NK-92 treated with Interleukin-12 subunit alpha and Interleukin-12 subunit beta, amount 100 ng/mL, for 24 hours (cell line): ENCODE measurements at places on chromosomes 5 and 9.

GRCh38 chr5:127518319-127518621 lies 830 bp downstream of the PRRC1 start:
- DNase-seq = no peak

GRCh38 chr5:131256507-131256823 lies 7.4 kb upstream of the CDC42SE2 start:
- DNase-seq = no peak

DNA sequence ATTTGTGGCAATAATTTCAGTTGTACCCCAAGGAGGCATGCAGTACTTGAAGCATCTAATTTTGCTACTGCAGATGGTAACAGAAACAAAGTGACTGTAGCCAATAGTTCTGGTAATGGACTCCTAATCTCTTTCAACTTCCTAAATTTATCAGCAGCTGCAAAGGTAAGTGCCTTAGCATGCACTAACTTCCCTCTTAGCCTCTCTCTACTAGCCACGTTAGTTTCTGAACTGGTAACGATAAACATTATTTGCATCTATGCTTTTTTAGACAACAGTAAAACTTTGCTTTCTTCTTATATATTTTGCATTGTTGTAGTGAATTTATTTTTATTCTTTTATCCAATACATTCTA lies 6.2 kb upstream of the CKS2 start:
- DNase-seq = no peak

GRCh38 chr9:37859043-37859442 lies 44.9 kb downstream of the SLC25A51 start:
- no peak for DNase-seq

DNA sequence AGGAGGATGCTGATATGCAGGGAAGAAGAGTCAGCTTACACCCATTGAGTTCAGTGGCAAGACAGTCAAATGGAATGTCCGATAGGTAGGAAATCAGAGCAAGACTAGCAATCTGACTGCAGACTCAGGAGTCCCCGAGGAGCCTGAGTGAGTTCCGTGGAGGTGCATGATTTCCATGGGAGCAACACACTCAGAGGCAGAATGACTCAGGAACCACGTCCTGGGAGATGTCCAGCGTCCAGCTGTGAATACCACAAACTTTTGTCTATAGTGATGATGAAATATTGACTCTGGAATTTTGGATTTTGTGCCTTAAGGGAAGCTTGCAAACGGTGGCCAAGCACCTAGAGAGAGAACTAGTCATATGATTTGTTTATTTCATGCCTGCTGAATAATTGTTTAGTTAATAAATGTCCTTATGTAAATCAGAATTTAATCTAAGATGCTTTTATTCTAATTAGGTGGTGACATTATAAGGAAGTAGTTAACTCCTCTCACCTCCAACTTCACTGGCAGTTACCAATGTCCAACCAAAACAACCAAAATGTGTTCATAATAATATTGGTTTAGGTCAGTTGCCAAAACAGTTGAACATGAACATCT lies 100.4 kb downstream of the PDE4D start:
- no peak for DNase-seq

GRCh38 chr5:136000932-136001331 lies 27.9 kb upstream of the TGFBI start:
- DNase-seq = no peak

GRCh38 chr9:120985819-120986222 lies 59.2 kb upstream of the TRAF1 start:
- DNase-seq = no peak

DNA sequence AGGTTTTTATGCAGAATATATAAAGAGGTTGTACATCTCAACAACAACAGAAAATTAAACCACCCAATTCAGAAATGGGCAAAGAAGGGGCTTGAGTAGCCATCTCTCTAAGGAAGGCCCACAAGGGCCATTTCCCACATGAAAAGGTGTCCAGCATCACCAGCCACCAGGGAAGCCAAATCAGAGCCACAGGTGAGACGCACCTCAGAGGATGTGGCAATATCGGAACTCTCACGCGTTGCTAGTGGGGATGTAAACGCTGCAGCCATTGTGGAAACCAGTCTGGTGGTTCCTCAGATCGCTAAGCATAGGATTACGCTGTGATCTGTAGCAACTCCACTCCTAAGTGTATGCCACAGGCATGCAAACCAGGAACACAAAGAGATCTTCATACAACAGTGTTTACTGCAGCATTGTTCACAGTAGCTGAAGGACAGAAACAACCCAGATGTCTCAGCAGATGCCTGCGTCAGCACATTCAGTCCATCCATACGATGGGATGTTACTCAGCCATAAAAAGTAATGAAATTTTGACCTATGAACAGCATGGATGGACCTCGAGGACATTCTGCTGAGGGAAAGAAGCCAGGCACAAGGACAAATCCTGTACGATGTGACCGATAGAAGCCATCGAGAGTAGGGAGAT lies 84.3 kb upstream of the CACNA1B start:
- DNase-seq = no peak

DNA sequence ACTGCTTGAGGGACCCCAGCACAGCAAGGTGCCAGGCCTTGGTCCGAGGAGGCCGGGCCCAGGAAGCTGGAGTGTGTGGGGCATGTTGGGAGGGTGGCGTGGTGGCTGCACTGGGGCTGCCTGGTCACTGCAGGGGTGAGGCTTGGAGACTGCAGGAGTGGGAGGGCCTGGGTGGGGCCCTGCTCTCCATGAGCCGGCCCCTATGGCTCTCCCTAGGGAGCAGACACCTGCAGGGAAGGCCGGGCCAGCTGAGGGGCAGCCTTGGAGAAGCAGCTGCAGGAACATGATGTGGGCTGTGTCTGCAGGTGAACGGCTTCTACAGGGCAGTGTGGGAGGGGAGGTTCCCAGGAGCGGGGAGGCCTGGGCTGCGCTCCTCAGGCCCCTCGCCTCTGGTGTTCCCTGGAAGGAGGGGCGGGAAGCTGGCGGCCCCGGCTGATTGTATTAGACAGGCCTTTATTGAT lies 41.7 kb upstream of the TMEM250 start:
- DNase-seq = no peak

- DNase-seq = no peak
Measured at GRCh38 chr5:60195083-60195482, 301.6 kb upstream of the PDE4D start.

- no peak for DNase-seq
Measured at GRCh38 chr5:135501965-135502364, 33.8 kb downstream of the NEUROG1 start.

DNA sequence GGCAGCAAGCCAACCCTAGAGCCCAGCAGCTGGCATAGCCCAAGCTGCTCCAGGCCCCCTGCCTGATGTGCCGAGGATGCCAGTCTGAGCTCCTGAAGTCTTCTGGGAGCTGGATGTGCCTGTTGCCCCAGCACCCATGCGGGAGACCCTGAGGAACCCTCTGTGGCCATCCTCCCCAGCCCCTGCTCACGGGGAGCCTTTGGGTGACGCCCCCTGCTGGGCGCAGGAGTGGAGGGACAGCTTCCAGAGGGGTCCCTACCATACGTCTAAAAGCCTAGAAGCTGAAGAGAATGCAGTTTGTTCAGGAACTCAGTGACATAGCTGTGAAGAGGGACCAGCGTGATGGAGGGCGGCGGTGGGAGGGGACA lies 33.1 kb upstream of the MVB12B start:
- DNase-seq = no peak

DNA sequence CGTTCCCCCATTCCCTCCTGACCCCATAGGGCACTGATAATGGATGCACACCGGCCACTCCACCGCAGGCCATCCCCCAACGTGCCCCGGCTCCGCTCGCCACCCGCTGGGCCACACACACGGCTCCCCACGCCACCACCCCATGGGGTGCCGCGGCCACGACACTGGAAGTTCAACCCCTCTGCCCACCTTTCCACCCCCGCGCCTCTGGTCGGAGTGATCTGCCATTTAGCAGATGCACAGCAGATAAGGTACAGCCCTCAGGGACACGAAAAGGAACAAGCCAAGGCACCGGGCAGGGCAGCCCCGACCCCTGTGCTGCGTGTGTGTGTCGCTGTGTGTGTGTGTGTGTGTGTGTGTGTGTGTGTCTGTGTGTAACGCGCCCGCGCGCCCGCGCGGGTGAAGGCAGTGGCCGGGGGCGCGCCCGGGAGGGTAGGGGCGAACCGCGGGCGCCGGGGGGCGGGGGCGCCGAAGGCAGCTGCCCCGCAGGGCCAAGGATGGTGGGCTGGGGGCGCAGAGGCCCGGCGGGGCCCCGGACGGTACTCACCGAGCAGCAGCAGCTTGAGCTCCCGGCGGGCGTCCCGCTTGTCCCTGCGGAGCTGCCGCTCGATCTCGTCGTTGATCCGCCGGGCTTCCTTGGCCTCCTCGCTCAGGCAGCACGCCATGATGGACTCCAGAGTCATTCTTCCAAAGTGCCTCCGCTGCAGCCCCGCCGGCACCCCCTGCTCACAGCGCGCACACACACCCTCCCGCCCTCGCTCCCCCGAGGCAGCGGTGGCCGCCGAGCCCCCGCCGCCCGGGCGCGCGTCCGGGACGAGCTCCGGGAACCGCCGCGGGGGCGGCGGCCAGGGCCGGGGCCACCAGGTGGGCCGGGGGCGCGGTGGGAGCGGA lies 813 bp downstream of the GNAQ start:
- DNase-seq = no peak

- DNase-seq = peak; percentile 21
Measured at GRCh38 chr5:139453683-139454567, 8.6 kb downstream of the ECSCR start.

DNA sequence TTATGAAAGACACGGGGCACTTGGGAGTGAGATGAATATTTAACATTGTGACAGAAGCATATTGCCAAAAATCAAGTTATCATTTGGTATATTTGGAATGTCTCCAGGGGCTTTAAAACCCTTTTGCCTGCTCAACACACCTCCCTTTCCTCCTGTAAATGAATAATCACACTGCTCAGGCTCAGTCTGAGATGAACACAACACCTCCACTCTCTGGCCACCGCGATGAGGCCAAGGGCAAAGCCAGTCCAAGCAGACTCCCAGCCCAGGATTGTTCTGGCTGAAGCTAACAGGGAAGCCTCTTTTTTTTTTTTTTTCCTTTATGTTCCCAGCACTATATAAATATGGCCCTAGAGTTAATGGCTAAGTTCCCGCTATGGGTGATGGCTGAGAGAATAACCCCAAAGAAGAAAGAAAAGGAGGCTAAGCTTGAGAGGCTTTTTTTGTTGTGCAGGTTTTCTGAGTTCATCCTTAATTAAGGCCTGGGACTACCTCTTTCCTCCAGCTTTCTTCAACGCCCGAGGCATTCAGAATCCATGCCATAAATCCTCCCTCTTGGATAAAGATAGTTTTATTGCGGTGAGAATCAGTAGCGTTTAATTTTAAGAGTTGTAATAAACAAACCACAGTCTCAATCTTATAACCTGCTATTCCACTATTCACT lies 10.5 kb upstream of the ERAP1 start:
- DNase-seq = no peak

DNA sequence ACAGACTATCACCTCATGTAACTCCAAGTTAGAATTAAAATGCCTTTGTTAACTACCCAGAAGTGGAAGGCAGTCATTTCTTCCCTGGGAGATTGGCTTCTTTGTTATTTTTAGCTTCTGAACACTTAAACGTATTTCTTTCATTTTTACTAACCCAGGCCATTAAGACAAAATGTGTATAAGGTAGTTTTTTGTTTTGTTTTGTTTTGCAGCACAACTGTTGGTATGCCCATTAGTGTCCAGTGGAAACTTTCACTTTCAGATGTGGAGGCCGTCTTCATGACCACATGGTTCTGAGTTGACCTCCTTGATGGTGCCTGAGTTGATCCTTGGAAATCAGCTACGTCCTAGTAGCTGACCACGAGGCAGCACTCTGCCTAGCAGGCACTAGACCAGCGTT lies 264.6 kb upstream of the ZNF608 start:
- no peak for DNase-seq

DNA sequence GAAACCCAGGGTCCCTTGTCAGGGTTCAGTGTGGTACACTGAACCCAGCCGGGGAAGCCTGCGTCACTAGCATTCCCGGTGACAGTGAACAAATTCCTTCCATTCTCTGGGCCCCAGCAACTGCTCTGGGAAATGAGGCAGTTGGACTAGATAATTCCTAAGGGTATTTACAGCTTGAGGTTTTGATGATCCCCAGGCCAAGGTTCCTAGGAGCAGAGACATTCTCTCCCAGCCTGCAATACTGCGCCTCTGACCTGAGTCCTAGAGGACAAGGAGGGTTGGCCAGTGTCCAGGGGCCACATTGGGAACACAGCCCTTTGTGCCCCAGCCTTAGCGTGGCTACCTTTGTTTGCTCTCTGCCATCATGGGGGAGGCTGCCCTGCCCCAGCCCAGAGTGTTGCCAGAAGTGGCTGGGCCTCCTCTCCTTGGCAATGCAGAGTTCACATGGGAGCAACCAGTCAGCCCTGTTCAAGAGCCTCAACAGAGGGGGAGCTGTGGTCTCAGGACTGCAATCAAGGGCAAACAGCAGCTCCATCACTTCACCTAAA lies 178.2 kb downstream of the SEC61B start:
- DNase-seq = no peak

- DNase-seq = no peak
Measured at GRCh38 chr9:119802133-119802532, 432.9 kb upstream of the BRINP1 start.

DNA sequence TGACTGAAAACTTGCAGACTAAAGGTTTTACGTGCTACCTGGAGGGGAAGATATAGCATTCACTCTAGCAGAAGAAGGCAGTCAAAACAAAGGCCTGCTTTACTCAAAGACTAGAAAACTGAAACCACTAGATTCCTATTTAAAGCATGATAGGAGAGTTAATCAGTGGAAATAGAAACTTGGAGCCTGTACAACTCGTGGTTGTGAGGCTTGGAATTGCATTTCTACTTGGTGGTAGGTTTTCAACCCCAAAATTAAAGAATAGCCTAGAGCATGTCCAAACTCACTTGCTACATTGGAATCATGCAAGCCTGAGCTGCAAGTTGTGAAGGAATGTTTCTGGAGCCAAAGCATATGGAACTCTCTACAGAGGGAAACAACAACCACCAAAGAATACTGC lies 1526.4 kb upstream of the NUDT12 start:
- DNase-seq = no peak

DNA sequence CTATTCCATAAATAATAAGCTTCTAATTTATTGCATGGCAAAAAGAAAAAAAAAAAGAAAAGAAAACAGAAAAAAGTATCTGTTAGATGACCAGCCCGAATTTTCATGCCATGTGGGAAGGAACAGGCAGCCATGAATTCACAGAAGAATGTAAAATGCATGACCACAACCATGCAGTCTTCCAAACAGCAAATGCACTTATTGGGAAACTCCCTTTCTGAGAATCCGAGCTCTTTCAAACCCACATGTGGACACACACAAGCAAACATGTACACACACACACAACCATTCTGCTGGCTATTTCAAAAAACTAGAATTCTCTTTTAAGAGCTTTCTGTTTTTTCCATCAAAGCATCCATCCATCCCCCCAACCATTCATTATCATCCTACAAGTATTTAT lies 236.1 kb downstream of the DNAH5 start:
- DNase-seq = no peak
